ENCODE measurements at places on chromosomes 12 and 14.

- DNase-seq = no peak
These were observed 6.5 kb upstream of the ATP23 start for GRCh38 chr12:57934819-57935218.

DNA sequence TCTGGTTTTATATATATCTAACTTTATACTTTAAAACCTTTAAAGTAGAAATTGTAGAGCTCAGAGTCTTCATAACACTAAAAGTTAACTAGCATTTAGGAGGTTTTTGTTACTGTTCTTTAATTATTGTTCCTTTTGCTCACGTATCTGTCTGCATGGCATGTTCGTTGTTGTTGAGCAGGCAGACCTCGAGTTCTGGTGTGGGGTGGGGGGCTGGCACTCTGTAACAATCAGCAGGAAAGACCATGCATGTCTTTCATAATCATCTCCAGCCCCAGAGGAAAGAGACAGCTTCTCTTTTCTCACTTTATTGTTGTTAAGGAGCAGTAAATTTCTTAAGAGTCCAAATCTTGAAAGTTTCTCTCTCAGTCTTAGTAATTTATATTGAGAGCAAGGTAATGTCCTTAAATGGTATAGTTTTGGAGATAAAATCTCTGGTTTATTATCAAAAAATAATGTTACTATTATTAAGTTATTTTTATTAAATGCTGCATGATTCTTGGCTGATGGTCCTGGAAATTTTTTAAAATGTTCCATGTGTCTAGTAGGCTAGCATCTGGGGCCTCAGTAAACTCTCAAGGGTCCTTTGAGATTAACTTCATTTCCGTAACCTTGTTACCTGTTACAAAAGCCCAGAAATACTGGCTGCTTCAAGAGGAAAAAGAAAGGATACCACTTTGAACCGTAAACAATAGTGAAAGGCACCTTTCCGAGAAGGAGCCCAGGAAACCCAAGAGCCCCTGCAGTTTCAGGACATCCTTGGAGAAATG, 30.3 kb downstream of the CKB start:
- DNase-seq = no peak

DNA sequence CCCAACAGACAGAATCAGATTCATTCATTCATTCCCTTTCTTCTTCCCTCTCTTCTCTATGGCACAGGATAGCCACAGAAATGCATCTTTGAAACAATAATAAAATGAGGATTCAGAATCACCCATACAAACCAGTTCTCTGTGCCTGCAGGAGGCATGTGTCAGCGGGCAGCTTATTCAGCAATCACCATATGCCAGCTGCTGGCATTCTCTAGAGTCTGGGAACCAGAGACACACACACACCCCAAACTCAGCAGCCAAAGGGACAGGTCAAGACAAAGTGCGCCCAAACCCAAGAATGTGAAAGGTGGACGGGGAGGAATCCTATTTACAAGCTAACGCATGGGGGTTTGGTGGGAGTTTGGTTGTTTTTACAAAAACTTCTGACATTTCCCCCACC, 14.1 kb downstream of the ARF3 start:
- DNase-seq = no peak

- no peak for DNase-seq
These were observed 176.7 kb downstream of the NUAK1 start for GRCh38 chr12:105961821-105962671.

DNA sequence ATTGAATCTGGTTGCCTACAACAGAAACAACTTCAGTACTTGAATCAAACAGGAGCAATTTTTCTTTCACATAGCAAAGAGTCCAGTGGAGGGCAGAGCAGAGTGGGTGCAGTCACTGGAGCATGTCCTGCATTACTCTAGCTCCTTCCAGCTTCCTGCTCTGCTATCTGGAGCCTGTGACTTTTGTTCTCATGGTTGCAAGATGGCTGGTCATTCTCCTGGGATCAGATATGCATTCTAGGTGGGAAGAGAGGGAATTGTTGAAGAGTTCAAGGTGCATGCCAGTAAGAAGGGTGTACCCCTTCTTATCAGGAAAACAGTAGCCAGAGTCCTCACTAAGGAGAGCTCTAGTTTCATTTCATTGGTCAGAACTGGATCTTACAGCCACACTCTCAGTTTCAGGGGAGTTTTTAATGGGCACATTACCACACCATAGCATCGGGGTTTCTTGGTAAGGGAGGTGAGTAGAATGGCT, 8.0 kb downstream of the IFT43 start:
- no peak for DNase-seq

GRCh38 chr12:105998561-105998960, 140.2 kb downstream of the NUAK1 start:
- DNase-seq = no peak

GRCh38 chr14:36818794-36819384, 157.2 kb downstream of the PAX9 start:
- no peak for DNase-seq

DNA sequence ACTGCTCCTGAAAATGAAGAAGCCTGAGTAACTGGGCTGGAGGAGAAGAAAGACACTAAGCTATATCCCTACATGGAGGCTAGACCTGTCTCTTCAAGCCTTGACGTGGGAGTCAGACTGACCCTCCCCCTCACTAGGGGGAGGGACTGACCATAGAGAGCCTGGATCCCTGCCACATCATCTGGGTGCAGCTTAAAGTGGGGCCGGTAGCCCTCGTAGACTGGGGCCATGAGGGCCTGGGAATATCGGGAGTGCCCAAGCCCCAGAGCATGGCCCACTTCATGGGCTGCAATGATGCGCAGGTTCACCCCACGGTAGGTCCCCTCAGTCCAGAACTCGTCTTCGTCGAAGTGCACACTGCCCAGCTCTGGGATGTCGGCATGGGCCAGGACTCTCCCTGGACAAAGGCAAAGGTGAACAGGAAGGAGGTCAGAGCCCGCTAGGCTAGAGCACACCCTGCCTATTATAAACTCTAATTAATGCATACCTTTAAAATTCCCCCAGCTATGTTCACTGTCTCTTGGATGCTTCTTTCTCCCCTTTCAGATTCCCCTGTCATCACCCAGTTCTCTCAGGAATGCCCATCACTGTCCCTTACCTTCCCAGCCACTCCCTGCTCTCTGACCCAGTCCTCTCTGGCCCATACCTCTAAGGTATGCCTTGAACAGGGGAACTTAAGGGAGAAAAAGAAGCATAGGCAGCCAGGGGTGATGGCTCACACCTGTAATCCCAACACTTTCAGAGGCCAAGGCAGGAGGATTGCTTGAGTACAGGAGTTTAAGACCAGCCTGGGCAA, 3.2 kb downstream of the MMP19 start:
- no peak for DNase-seq

DNA sequence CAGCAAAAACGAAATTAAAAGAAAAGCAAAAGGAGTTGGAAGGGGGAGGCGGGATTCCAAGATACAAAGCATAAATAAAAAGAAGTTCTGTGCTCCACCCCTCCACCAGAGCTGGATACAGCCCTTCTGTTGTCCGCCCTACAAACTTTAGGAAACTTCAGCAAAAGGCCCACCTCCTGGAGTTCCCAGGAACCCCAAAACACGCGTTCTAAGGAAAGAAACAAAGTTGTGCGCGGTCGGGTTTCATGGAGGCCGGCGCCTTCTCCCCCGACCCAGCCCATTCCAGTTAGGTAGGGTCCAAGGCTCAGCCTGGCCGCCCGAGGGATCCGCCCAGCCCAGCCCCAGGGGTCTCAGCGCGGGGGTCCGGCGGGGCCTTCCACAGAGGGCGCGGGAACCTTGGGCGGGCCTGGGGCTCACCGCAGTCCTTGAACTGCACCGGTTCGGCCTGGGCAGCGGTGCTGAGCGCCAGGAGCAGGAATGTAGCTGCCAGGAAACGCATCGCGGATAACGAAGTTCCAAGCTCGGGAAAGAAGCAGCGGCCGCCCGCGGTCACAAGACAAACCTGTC, at the start of gene NPC2:
Gene NPC2 (minus strand): TSS at position 530 of the 567 bp plus-strand sequence. CDS start 31 bp downstream, at position 499.
- no peak for DNase-seq

DNA sequence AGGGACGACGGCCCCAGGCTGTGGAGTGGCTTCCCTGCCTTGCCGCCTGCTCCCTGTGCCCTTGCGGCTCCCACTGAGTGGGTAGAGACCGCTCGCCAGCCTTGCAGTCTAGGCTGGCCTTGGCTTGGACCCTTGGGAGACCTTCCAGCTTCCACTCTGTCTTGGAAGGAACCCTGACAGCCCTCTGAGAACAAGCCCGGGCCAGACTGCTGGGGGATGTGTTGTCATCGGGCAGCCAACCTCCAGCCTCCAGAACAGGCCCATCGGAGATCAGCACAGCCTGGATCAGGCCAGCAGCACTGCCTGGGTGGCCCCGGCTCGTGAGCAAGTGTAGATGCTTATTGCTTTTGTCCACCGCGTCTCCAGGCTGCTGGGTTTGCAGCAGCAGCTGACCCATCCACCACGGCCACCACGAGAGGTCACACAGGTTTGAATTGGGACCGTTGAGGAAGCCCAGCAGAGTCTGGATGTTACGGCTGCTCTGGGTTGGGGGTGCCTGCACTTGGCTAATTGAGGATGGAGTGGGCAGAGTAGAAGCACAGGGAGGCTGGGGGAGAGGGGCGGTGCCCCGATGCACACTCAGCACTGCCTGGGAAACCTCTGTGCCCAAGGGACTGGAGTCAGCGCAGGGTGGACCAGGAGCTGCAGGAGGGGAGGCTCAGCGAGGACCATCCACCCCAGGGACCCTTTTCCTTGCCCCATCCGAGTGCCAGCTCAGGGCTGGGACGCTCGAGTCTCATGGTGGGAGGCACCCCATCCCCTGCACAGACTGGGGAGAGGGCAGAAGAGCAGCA, 55.5 kb downstream of the NOC4L start:
- DNase-seq = no peak

GRCh38 chr12:62712681-62713573, 222.0 kb downstream of the PPM1H start:
- no peak for DNase-seq

- no peak for DNase-seq
These were observed 150.9 kb downstream of the TBX5 start for GRCh38 chr12:114254998-114255397.

- peak; percentile 35 for DNase-seq
These were observed 15.7 kb downstream of the TBX3 start for GRCh38 chr12:114668151-114668885.

DNA sequence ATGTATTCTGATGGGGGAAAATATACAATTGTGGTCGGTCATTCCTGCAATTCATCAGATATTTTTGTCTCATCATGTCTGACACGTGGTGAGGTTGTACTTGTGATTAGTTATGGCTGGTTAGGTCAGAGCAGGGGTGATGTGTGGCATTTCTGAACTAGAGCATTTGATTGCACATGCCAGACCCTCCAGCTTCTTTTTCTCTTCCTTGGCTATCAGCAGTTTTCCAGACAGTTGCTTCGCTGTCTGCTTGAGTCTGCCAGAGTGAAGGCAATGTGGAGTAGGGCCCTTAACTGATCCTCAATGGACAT, 25.9 kb downstream of the TMEM117 start:
- DNase-seq = no peak

GRCh38 chr12:62006076-62006732, 254.0 kb upstream of the USP15 start:
- DNase-seq = no peak

GRCh38 chr14:63039866-63040265, 5.4 kb downstream of the KCNH5 start:
- DNase-seq = peak; percentile 8

DNA sequence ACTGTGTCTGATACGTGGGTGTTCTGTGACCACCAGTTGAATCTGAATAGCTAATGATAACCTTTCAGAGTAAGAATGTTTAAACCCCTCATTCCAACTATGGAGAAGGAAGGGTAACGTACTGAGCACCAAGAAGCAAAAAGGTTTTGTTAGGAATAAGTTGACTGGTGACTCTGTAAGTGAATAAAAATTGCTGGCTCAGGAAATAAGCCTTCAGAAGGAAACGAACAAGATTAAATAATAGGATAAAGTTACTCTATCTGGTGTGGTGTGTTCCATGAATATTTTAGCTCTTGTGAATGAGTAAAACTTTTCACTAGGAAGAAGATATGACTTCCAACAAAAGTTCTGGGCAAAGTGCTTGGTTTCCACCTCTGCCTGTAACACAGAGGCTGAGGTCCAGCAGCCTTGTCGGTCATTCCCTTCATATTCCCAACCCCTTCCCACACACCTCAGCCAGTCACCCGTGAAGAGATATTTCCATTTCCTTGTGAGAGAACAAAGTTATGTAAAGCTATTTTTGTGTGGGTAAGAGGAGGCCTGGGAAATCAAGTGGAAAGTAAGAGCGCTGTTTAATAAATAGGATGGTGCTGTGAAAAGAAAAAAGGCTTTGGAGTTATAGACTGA, 47.1 kb downstream of the ARF6 start:
- DNase-seq = no peak

DNA sequence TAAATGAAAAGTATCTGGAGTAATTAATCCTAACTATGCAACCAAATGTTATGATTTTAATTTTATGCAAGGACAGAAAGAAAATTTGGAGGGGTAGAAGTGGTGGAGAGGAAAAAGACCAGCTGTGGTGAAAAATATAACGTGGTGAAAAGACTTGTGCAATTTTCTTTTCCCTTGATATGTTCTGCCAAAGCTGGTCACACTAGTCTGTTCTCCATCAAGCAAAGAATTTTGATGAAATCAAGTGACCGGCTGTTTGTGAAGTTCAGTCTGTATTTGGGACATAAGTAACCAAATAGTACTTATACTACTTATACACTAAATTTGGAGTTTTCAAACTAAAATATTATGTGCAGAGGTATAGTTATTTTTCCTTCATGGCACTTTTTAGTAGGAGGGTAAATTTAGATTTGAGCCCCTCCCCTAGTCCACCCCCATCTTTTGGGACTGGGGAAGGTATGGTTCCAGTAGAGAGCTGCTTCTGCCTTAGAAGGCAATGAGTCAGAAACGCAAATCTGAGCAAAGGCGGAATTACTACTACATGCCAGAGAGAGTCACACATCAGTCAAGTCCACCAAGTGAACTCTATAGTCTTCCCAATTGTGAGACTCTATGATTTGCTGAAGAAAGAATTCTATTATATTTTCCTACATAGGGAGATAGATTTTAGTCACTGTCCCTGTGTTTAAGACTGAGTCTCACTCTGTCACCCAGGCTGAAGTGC, 229.7 kb downstream of the SLC25A21 start:
- no peak for DNase-seq

GRCh38 chr12:117439531-117440001, 78.1 kb upstream of the NOS1 start:
- no peak for DNase-seq

DNA sequence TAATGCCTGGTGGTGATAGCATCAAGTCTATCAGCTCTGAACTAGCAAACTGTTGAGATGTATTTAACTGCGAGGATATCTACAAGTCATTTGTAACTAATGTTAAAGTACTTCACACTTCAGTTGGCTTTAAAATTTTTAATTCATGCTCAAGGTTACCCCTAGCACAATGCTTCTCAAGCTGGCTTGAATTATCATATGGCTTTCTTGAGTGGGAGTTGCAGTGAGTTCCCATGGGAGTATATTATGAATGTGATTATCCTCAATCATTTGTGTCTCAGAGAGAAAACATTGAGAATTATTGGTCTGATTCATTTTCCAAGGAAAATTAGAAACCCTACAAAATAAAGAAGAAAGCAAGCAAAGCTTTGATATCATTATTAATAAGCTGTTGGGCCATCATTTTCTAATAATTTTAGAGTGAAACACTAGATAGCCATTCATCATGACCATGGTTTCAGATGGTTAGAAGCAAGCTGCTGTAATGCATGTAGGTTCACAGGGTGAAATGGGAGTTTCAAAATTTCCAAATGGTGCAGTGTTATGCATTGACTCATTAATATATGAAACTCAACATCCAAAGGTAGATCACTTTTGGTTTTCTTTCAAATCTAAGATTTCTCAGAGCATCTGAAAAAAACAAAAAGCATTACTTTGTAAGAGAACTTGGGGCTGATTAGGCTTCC, 11.8 kb upstream of the KRAS start:
- DNase-seq = no peak
